CD4-positive, alpha-beta T cell treated with Interleukin-17A for 4 hours (primary cell): ENCODE measurements at places on chromosomes 2 and 18.

- DNase-seq: no peak
Observed at GRCh38 chr2:54671010-54671409, 52.5 kb upstream of the EML6 start.

GRCh38 chr2:229273006-229273722 lies 2.1 kb upstream of the PID1 start:
- DNase-seq: no peak

GRCh38 chr2:201733544-201733943 lies 35.1 kb upstream of the MPP4 start:
- no peak for DNase-seq

- DNase-seq: no peak
Observed at GRCh38 chr2:146572598-146572997, 1272.2 kb upstream of the ACVR2A start.

DNA sequence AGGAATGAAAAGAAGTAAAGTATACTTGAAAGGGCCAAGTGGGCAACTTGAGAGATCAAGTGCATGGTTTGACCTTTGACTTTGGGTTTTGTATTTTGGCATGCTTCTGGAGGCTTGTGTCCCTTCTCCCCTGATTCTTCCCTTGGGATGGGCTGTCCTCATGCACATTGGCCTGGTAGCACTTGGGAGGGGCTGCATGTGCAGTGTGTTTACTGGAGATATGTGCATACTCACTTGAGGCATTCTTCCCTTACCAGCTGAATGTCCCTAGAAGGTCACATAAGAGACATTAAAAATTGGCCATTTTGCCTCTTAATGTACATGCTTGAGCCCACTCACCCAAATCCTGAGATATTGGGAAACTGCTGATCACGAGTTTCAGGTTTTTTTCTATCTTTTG lies 65.2 kb downstream of the KYNU start:
- no peak for DNase-seq

GRCh38 chr2:216992056-216992675 lies 132.3 kb upstream of the TNP1 start:
- DNase-seq: no peak

DNA sequence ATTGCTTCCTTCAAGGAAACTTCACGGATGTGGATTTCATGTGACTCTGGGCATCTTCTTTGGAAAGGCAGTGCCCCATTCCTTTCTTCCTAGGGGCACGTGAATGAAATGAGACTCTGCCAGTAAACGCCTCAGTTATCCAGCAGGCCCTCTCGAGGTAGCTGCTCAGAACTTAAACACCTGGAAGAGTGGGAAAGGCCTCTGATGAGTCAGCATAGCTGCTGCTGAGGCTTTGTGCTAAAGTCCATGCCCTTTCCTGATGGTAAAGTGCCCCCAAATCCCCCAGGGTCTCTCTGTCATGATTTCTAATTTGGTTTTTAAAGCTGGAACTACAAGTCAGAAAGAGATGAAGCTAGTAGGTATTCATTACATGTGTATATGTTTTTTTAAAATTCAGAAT lies 3.8 kb downstream of the SLC1A4 start:
- DNase-seq: no peak

DNA sequence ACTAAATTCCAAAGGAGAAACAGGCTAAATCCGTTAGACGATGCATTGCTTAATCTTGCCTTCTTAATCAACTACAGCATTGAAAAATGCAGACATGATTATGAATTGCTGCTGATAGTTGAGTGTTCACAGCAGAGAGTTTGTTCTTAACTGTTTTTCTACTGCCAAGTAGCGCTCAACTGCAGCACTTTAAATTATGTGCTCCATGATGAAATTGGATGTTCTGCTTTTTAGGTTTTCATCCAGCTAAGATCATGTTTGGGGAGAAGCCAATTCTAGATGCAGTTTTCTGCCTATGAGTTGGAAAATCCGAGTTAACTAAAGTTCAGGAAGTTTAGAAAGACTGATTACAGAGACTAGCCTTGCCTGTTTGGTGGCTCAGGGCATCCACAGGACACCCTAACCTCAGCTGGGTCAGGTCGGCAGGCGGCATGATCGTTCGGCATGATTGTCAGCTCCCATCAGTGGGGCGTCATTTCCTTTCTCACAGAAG lies 119.4 kb upstream of the PIEZO2 start:
- no peak for DNase-seq

- DNase-seq: no peak
Observed at GRCh38 chr2:207416111-207416510, 113.7 kb upstream of the CREB1 start.

DNA sequence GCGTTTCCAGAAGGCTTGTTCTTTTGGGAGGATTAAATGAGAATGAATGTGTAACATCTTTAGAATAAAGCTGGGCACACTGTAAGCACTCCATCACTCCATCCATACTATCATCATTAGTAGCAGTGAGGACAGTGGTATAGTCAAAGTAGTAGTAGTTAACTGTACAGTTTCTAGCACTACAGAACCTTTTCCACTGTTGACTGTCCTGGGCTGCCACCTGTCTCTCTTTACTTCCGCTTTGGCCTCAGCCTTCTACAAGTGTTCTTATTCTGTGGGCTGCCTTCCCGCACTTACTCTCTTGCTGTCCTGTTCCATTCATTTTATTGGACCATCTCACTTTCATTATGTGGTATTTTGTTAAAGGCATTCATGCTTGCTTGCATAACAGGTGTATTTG lies 3.3 kb downstream of the SLC9A2 start:
- no peak for DNase-seq

DNA sequence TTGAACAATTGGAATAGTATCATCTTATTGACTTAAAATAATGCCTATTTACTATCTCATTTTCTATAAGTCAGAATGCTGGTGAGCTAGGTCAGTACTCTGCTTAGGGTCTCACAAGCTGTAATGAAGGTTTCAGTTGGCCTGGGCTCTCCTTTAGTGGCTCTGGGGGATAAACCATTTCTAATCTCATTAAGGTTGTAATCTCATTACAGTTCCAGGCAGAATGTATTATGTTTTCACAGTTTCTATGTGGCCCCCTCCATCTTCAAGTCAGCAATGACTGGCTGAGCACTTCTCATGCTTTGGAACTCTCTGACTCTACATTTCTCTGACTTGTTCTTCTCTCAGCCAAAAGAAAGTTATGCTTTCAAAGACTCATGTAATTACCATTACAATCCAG lies 163.1 kb downstream of the CCDC178 start:
- no peak for DNase-seq

DNA sequence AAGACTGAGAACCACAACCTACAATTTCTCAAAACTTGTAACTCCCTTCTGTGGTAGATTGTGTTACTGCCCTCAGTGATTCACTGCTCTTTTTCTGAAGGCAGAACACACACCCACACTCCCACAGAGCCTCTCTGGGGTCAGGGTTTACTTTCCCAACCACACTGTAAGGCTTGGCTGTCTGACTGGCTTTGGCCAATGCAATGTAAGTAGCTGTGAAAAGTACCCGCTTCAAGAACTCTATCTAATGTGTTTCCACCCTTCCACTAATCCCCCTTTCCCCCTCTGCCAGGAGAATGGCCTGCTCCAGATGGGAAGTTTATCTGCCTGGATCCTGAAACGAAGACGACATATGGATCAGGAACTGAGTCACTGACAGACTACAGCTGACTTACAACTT lies 222.7 kb downstream of the CDH2 start:
- no peak for DNase-seq

GRCh38 chr18:74294526-74294925 lies 2.8 kb upstream of the CYB5A start:
- DNase-seq: no peak

GRCh38 chr18:25186871-25187270 lies 165.1 kb downstream of the ZNF521 start:
- DNase-seq: no peak

DNA sequence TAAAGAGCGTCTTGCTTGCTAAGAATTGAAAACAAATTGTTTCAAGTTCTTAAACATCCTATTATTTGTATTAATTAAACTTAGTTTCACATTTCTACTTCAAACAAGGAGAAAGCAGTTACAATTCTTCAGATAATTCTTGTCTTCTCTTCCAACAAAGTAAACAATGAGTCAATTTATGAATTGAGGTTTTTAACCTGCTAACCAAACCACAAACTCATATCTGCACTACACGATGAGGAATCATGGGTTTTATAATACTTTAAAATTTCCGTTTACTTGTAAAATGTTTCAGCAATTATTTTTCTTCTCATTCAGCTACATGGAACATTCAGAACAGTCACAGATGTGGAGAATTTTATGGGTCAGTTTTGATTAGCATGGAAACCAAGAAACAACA lies 114.2 kb downstream of the SPIRE1 start:
- no peak for DNase-seq

DNA sequence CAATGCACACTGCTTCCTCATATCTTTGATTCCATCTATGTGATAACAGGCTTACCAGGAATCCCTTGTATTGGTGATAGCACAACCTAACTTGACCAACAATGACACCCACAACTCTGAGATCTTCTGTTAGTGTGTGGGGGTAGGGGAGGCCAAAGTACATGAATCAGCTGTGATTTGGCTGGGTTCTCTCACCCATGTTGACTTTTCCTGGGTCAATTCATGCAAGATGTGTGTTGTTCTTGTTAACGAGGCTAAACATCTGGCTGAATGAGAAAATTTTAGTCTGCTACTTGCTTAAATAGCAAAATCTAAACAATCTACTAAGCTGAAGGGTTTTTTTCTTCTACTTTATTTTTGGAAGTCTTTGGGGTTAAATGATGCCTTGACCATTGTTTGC lies 341.2 kb upstream of the SLC14A2 start:
- DNase-seq: no peak

DNA sequence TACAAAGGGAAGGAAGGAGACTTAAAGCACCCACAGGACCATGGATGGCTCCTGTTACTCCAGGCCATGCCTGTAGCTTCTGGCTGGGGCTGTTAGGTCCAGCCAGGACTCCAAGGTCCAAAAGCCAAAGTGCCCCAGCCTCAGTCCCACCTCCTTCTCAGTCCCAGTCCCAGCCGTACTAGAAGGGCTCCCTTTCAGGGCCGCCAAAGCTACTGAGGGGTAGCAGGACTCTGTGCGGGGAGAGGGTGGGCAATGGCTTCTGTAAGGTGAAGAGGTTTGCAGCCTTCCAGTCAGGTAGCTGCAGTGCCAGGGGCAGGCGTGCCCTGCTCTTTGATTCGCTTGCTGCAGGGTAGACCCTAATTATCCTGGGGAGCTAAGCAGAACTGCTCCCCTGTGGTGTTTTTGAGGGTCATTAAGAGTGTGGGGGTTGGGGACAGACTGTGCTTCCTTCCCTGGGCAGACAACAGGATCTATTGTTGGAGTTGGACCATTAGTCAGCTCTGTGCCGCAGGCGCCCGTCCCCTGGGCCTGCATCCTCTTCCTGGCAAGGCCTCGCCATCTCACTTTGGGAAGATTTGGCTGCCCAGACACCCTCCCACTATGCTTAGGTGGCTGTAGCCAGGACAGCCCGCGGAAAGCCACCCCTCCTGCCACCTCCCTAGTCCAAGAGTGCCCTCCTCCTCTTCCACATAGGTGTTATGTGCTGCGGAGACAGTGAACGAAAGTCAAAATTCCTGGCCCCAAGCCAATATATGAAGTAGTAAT lies 118.8 kb downstream of the ZBTB7C start:
- DNase-seq: no peak

DNA sequence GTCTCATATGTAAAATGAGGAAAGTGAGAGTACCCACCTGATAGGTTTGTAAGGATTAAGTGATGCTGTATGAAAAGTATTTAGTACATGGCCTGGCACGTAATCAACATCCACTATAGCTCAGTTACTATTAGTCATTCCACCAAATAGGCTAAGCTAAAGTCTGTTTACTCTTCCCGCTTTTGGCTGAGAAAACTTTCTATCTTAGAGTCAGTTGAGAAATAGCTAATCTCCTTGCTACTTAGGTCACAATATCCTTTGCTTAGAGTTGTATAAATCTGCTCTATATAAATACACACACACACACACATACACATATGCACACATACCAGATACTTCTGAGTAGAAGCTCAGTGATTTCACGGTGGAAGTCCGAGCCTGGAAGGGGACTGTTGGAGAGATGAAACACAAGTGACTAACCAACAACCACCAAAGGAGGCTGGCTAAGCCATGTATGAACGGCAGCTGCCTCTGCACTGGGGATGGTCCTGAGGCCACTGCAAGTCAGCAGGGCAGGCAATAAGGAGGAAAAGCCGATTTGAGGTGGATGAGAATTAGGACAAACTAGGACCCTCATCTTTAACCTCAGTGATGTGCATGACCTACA lies 104.6 kb upstream of the EPHA4 start:
- no peak for DNase-seq

DNA sequence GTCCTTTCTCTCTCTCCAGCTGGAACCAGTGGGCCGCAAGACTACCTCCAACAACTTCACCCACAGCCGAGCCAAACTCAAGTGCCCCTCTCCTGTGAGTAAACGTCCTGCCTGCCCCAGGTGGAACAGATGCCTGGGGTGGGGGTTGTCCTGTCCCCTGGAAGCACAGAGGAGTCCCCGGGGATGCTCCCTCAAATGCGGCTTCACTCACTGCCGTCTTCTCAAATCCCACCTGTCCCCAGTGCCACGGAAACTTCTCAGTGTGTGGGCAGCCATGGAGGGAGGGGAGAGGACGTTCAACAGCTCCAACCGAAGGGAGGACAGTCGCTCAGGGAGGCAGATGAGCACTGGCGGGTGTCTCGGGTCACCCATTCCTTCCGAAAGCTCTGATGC lies 110.7 kb upstream of the PPP1CB start:
- no peak for DNase-seq

GRCh38 chr18:46460754-46461153 lies 196.3 kb downstream of the LOXHD1 start:
- DNase-seq: no peak

- no peak for DNase-seq
Observed at GRCh38 chr2:153133716-153134115, 344.8 kb downstream of the RPRM start.

DNA sequence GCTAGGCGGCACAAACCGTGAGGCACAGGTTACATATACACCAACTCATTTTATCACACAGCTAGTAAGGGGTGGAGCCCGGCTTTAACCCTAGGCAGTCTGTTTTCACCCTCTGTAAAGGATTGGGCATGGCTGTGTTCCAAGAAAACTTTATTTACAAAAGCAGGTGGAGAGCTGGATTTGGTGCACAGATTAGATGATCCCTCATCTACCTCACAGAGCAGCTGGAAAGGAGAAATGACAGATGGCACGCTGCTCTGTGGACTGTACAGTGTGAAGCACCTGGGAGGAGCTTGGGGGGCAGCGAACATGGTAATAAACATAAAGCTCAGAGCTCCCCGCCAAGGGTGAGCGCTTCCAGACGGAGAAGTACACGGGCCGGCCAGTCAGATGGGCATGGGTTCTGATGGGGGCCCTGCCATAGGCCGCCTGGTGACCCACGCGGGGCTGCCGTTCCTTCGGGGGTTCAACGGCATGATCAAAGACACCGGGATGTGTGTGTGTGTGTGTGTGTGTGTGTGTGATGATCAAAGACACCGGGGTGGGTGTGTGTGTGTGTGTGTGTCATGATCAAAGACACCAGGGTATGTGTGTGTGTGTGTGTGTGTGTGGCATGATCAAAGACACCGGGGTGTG lies 862 bp upstream of the TMEM177 start:
- peak; percentile 72 for DNase-seq
